Choroid plexus epithelial cell (primary cell): ENCODE measurements at places on chromosomes 4 and X.

GRCh38 chr4:5165420-5166369, 114.4 kb downstream of the STK32B start:
- DNase-seq: peak; percentile 40

DNA sequence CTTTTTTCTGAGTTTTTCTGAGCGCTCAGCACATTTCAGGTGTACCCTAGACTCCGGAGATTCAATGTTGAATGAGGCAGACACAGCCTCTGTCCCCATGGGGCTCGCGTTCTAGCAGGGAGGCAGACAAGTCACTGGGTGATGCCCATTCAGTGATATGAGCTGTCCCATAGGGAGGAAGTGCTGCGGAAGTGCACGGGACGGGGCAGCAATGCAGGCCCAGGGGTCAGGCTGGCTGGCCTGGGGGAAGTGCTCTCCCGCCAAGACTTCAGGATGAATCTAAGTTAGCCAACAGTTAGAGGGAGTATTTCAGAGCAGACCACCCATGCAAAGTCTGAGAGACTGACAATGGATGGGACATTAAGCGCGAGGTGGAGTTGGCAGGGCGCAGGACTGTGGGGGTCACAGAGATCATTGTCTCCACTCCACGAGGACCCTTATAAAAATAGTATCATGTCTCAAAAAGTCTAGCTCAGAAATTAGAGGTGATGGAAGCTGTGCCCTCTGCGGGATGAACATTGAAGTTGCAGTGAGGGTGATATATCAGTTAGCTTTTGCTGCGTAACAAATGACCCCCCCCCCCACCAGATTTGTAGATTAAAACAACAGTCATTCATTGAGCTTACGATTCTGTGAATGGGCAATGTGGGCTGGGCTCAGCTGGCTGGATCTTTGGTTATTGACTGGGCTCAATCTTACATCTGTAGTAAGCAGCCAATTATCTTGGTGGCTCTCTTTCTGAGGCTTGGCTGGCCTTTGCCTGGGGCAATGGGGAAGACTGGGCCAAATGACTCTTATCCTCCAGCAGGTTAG, 16.4 kb downstream of the PSAPL1 start:
- no peak for DNase-seq

- DNase-seq: no peak
Measured at GRCh38 chrX:17596546-17597205, 140.6 kb upstream of the SCML1 start.

- peak; percentile 99 for DNase-seq
Measured at GRCh38 chr4:185839194-185839712, 27.3 kb upstream of the SORBS2 start.

DNA sequence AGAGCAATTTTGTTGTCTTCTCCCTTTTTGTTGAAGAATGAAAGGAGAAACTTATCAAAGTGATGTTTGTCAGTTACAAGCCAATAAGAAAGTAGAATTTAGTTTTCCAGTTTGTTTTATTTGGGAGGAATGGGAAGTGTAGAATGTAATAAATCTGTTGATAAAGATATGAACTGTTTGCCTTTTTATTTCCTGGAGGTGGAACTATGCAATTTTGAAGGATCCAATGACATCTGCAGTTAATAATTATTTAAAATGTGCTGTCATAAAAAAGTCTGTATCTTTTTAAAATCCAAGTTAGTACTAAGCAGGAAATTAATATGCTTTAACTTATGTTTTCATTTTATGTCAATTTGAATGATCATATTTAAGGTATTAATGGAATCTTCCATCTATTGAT, 44.9 kb downstream of the PF4 start:
- no peak for DNase-seq

DNA sequence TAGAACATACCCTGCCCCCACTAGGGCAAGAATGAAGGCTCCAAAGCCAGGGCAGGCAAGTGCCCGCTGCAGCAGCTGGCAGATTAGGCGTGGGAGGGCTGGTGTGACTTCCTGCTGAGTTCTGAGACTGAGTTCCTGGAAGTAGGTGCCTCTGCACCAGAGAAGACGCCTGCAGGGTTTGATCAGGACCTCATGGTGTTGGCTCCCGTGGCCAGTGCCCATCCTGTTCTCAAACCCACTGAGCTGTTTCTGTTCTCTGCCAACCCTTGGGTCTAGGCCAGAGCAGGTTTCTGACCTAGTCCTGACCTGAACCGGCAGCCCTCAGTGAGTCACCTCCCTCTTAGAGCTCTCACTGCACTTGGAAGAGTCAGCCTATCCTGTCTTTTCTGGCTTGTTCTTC, 220.7 kb downstream of the HS6ST2 start:
- no peak for DNase-seq

DNA sequence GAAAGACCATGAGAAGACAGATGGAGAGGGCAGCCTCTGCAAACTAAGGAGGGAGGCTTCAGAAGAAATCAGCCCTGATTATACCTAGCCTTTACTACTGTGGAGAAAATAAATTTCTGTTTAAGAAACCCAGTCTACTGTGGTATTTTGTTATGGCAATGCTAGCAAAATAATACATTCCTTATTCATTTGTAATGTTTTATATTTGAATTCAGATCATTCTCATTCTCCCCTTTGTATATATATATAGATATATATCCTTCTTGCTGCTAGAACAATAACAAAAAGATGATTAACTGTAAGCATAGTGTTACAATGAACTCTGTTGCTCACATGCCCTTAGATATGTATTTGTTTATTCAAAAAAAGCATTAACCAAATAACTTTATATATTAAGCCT, 22.5 kb downstream of the DMD start:
- DNase-seq: no peak

DNA sequence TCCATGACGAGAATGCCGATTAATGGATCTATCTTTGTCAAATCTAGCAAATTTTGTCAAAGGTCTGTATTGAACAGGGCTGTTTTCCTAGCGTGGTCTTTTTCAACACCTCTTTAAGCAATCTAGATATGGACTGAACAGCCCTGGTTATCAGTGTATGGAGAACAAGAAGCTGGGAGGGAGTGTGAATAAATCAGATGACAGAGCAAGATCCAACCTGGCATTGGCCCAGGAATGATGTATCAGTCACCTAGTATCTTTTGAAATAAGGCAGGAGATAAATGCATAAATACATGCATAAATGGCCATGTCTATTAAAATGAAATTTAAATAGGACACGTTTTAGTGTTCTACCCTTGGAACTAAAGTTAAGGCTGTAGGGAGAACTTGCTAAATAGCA, 15.7 kb upstream of the AP1S2 start:
- DNase-seq: no peak

- DNase-seq: no peak
Measured at GRCh38 chr4:123817025-123817688, 420.6 kb downstream of the SPRY1 start.

DNA sequence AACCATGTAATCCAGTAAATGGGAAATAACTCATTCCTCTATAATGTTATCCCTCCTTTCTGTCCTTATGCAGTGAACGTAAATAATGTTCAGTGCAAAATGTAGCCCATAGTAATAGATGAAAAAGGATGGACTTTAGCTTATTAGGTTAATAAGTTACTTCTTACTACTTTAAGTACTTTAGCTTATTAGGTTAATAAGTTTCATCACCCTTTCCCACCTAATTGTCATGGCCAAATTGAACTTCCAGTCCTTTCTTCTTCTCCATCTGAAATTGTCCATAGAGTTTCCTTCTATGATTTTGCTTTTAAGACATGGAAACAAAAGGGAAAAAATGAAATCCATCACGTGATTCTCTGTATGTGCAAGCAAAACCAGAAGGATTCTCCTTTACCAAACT, 15.2 kb upstream of the TMEM165 start:
- DNase-seq: no peak

GRCh38 chr4:56691425-56691824, 10.3 kb upstream of the HOPX start:
- no peak for DNase-seq

- peak; percentile 53 for DNase-seq
Measured at GRCh38 chr4:100190643-100191600, 654 bp upstream of the DDIT4L start.
